Uterus (tissue), 4 donors: ENCODE measurements at places on chromosomes 16 and 17.

GRCh38 chr16:53482123-53482522 lies 20.9 kb downstream of the AKTIP start:
- no peak for DNase-seq
- H3K4me3 ChIP-seq: no peak overlapping the region
- no peaks in the 10 kb centered on the region for H3K4me1 ChIP-seq
- H3K36me3 ChIP-seq: no peaks in the 10 kb centered on the region
- no peaks in the 10 kb centered on the region for H3K27me3 ChIP-seq

DNA sequence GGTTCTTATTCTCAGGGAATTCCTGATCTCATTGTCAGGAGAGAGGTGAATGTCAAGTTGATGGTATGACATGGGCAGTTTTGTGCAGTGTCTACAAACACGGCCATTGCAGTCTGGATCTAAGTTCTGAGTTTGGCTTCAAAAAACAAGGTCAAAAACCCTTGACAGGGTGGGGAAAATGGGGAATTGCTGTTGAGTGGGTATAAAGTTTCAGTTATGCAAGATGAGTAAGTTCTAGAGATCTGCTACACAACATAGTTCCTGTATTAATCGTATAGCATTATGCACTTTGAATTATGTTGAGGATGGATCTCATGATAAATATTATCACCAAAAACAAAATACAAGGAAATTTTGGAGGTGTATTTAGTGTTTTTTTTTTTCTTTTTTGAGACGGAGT lies 36.6 kb upstream of the CARMIL2 start:
- no peaks in the 10 kb centered on the region for H3K36me3 ChIP-seq
- no peaks in the 10 kb centered on the region for H3K27me3 ChIP-seq
- DNase-seq: no peak

DNA sequence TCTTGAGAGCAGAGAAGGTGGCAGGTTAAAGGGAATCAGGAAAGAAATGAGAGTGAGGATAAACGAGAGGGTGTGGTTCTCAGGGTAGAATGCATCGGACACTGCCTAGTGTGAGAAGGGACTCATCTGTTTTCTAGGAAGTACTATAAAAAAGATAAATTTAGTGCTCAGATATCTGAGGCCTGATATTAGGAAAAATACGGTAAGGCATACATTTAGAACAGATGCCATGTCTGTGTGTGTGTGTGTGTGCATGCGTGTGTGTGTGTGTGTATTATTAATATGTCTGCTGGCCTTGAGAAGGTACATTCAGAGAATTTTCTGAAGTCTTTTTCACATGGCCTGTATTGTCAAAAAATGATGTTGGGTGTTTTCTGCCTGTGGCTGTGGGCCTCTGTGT lies 414.8 kb downstream of the MAF start:
- no peaks in the 10 kb centered on the region for H3K27me3 ChIP-seq
- H3K27ac ChIP-seq: no peak overlapping the region
- no peaks in the 10 kb centered on the region for H3K36me3 ChIP-seq
- H3K4me3 ChIP-seq: no peak overlapping the region
- no peak for DNase-seq

GRCh38 chr17:40371261-40371929 lies 6.9 kb upstream of the GJD3 start:
- no peak overlapping the region for H3K27ac ChIP-seq
- H3K36me3 ChIP-seq: no peaks in the 10 kb centered on the region
- no peaks in the 10 kb centered on the region for H3K4me1 ChIP-seq
- no peak for DNase-seq
- H3K4me3 ChIP-seq: no peak overlapping the region
- H3K27me3 ChIP-seq: no peaks in the 10 kb centered on the region

DNA sequence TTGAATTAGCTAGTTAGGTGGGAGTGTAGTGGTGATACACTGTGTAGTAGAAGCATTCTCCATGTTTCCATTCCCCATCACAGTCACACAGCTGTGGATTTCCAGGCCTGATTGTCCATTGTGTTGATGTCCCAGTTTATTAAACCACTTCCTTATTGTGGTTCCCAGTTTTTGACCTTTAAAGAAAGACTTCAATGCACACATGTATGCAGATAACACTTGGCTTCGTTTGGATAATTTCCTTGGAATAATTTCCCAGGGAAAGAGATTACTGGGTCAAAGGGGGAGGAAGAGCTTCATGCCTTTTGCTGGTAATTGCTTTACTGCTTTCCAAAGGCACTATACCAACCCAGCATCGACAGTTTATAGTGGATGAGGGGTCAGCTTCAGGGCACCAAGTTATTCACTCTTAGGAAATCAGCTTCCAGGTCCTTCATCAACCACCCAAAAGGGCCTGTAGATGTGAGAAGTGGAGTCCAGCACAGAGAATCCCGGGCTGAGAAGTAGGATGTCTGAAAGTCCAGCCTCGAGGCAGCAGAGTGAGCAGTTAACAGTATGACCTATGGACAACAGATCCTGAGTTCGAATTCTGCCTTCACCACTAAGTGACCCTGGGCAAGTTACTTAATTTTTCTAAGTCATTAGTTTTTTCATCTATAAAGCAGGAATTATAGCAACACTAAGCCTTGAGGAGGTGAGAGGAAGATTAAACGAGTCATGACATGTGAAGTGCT lies 31.3 kb upstream of the TNS4 start:
- H3K27me3 ChIP-seq: no peaks in the 10 kb centered on the region
- no peak overlapping the region for H3K4me3 ChIP-seq
- DNase-seq: peak; percentile 9
- peak overlapping the region; percentile 48 for H3K27ac ChIP-seq
- H3K4me1 ChIP-seq: no peaks in the 10 kb centered on the region
- no peaks in the 10 kb centered on the region for H3K36me3 ChIP-seq

- H3K4me1 ChIP-seq: peaks cover 8% of the 10 kb centered on the region
- H3K27me3 ChIP-seq: no peaks in the 10 kb centered on the region
- peak overlapping the region; percentile 99 for H3K27ac ChIP-seq
- no peaks in the 10 kb centered on the region for H3K36me3 ChIP-seq
Observed at GRCh38 chr17:47896672-47897490, 845 bp downstream of the SP2 start.

GRCh38 chr17:5210614-5211252 lies 19.1 kb upstream of the ZNF594 start:
- no peaks in the 10 kb centered on the region for H3K36me3 ChIP-seq
- H3K4me1 ChIP-seq: no peaks in the 10 kb centered on the region
- H3K27me3 ChIP-seq: no peaks in the 10 kb centered on the region
- DNase-seq: no peak
- no peak overlapping the region for H3K27ac ChIP-seq
- no peak overlapping the region for H3K4me3 ChIP-seq

DNA sequence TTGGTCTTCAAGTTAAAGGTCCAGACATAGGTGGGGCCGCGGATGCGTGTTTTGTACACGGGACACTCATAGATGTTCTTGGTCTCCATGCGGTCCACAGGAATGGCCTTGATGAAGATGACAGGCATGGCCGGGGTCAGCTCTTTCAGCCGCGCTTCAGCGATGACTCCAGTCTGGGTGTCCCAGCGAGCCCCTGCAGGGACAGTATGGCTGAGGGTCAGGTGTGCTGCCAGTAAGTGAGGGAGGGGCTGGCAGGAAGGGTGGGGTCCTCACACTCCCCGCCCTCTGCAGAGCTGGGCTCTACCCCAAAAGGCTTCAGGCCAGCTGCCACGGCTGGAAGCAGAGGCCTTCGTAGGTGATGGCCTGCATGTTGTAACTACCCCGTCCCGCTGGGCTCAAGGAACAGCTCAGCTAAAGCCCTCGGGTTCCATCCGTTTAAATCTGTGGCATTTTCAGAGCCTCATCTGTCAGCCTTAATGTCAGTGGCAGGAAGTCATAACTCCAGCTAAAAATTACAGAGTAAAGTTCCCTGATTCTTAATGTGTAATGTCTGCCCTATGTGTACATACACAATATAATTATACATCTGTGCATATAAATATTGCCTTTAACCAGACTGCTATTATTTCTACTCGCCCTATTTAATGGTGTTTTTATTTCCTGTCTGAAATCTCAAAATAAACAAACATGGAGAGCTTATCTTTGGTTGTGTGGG lies 45.7 kb downstream of the PGS1 start:
- H3K27ac ChIP-seq: no peak overlapping the region
- no peak for DNase-seq
- H3K36me3 ChIP-seq: no peaks in the 10 kb centered on the region
- no peaks in the 10 kb centered on the region for H3K4me1 ChIP-seq
- no peak overlapping the region for H3K4me3 ChIP-seq

GRCh38 chr17:79932451-79933306 lies 93.4 kb upstream of the CBX4 start:
- H3K27me3 ChIP-seq: peaks cover 26% of the 10 kb centered on the region
- H3K36me3 ChIP-seq: no peaks in the 10 kb centered on the region
- DNase-seq: no peak
- H3K27ac ChIP-seq: no peak overlapping the region
- H3K4me3 ChIP-seq: no peak overlapping the region

DNA sequence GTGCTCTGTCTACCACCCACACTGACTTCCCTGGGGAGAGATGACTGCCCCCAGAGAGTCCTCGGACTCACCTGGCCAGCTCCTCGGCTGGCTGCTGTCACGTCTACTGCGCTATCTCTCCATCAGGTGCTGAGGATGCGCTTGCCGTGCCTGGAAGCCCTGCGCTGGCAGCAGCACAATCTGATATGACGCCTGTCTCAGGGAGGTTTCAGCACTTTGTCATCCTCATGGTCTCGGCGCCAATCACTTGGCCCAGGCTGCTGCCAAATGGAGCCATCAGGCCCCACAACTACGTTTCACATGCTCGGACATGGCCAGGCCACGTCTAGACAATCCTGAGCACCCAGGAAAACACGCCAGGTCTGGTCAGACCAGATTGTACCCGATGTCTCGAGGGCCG lies 46.7 kb downstream of the FOXL1 start:
- no peaks in the 10 kb centered on the region for H3K27me3 ChIP-seq
- no peak overlapping the region for H3K4me3 ChIP-seq
- H3K36me3 ChIP-seq: no peaks in the 10 kb centered on the region
- no peak overlapping the region for H3K27ac ChIP-seq
- DNase-seq: no peak
- H3K4me1 ChIP-seq: no peaks in the 10 kb centered on the region

GRCh38 chr16:57096192-57096591 lies 3.8 kb downstream of the CPNE2 start:
- no peak for DNase-seq
- H3K27me3 ChIP-seq: no peaks in the 10 kb centered on the region
- H3K27ac ChIP-seq: no peak overlapping the region
- no peak overlapping the region for H3K4me3 ChIP-seq
- H3K36me3 ChIP-seq: no peaks in the 10 kb centered on the region
- no peaks in the 10 kb centered on the region for H3K4me1 ChIP-seq

- H3K36me3 ChIP-seq: no peaks in the 10 kb centered on the region
- no peak overlapping the region for H3K27ac ChIP-seq
- H3K4me3 ChIP-seq: no peak overlapping the region
- no peaks in the 10 kb centered on the region for H3K4me1 ChIP-seq
Observed at GRCh38 chr17:49201481-49201927, 8.9 kb downstream of the GNGT2 start.

DNA sequence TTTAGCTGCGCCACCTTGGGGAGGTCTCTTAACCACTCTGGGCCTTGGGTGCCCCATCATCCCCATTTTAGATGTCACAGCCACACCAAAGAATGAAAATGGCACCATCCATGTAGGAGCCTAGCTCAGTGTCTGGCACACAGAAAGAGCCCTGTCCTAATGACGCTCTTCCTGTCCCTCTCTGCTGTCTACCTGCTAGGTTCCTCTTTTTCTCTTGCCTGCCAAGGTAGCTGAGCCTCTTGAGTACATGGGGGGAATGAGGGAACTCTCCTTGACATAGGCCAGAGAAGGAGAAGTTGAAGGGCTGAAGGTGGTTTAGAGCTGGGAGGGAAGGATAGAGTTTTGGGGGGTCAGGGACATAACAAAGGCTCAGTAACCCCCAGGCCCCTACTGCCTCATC lies 1.8 kb downstream of the RUNDC3A start:
- H3K4me3 ChIP-seq: no peak overlapping the region
- DNase-seq: no peak
- no peaks in the 10 kb centered on the region for H3K36me3 ChIP-seq
- peaks cover 8% of the 10 kb centered on the region for H3K27me3 ChIP-seq
